RKO (cell line): ENCODE measurements at places on chromosomes 13 and 19.

DNA sequence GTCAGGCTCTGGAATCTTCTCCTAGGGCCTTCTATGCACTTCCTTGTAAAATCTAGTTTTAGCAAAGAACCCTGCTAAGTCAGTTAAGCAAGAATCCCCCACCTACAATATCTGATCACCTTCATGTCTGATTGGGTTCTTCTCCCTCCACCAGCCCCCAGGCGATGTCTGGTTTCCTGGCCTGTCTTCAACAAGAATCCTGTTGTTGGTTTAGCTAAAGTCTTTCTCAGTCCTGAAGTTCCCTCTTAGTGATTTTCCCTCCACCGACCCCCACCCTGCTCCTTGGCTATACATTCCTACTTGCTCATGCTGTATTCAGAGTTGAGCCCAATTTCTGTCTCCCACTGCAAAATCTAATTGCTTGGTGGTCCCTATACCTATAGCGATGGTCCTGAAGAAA is 35.2 kb upstream of the SLC46A3 start:
- no peak for DNase-seq

DNA sequence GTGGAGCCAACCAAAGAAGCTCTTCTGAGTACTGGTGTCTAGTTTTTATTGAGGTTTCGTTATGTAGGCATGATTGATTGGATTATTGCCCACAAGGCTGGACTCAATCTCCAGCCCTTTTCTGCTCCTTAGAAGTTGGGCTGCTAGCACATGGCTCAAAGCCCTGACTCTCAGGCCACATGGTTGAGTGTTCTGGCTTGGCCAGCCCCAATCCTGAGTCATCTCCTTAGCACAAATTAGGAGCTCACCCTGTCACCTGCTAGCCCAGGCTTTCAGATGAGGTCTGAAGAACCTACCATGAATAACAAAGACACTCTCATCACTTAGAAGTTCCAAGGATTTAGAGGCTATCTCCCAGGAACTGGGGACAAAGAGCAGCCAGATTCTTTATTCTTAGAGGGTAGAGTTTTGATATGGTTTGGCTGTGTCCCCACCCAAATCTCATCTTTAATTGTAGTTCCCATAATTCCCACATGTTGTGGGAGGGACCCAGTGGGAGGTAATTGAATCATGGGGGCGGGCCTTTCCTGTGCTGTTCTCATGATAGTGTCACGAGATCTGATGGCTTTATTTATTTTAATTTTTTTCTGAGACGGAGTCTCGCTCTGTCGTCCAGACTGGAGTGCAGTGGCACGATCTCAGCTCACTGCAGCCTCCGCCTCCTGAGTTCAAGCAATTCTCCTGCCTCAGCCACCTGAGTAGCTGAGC is 11.3 kb downstream of the DPY19L3 start:
- peak; percentile 53 for DNase-seq

GRCh38 chr13:60662595-60662994 is 265.6 kb downstream of the TDRD3 start:
- DNase-seq, result no peak

- no peak for DNase-seq
Observed at GRCh38 chr13:51914137-51914493, 52.3 kb downstream of the CCDC70 start.

DNA sequence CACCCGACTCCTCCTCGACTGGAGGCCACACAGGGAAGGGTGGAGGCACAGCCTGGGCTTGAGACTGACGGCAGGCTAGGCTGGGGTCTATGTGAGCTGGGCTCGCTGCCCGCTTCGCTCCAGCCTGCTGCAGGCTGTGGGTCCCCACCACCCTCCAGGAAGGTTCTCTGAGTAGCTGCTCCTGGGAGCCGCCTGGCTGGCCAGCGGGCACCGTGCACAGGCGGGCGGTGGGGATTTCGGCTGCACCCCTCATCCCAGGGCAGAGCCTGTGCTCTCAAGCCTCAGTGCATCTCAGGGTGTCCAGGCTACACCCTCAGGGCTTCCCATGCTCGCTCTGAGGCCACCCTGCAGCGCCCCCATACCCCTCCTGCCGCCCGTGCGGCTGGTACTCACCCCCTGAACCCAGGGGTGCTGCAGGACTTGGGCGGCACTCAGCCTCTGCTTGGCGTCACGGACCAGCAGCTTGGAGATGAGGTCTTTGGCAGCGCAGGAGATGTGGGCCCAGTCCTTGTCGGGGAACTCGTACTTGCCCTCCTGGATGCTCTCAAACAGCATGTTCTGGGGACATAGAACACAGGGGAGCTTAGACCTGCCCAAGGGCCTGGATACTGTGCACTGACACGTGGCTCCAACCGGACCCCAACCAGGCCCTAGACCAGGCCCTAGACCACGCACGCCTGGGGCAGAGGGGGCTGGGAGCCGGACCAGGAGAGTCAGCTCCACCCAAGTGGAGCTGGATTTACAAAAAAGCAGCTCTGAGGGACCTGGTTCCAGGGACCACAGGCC is 10.2 kb downstream of the MKNK2 start:
- no peak for DNase-seq
